ENCODE measurements at places on chromosomes 6 and 20.

- peak; percentile 43 for DNase-seq
These were observed 17.6 kb upstream of the HLA-F start for GRCh38 chr6:29705389-29706231.

GRCh38 chr6:101783287-101783686 lies 389.8 kb downstream of the GRIK2 start:
- DNase-seq: no peak

- peak; percentile 21 for DNase-seq
These were observed 913 bp downstream of the BTN2A2 start for GRCh38 chr6:26383624-26384417.

DNA sequence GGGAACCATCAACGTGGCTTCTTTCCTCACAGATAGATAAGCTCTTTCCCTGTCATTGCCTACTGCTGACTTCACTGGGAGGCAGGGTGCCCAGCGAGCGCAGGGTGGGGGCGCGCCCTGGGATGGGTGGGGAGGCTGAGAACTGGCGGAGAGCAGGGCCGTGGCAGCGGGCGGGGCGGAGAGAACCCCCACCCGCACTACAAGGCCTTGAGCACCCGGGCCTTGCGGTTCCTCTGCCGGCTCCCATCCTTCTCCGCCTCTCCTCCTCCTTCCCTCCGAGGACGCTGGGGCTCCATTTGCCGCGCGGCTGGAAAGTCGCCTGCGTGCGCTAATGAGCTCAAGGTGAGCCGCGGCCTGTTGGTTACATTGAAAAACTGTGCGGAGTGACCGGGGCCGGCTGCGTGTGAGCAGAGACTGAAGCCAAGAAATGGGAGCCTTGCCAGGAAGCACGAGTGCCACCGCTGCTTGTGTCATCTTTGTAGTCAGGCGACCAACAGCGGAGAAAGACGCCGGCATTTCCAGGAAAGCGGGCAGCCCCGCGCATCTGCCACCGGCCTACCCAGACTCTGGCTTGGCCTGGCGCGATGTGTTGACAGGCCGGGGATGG lies 963.5 kb upstream of the SLC35B3 start:
- DNase-seq: no peak

DNA sequence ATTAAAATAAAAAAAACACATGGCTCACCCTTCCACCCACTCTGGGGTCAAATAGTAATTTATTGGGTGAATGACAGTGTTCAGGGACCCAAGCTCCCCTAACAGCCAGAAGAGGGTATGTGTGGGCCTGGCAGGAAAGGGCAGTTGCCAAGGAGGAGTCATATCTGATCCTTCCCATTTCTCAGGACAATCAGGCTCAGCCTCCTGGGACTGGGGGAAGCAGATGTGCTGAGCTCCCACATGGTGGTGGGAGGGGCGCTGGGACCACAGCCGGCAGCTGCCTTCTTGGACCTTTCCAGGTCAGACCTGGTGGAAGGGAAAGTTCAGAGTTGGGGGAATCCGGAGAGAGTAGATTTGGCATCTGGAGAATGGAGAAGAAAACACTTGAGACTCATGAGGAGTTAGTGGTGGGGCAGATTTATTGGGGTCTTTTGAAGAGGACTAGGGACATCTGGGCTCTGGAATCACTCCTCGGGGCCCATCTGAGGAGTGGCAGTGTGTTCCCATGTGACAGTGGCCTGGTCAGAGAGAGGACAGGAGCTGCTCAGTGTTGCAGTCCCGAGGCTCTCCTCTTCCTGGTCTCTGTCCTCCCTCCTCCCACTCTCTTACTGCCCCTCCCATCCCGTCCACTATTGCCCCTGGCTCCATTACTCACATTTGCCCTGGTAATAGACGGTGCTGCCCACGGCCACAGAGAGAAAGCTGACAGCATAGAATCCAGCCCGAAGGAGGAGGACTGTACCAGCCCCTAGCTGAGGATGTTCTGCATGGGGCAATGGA lies 3.0 kb downstream of the LST1 start:
- no peak for DNase-seq

GRCh38 chr6:140592877-140593276 lies 1218.4 kb upstream of the CITED2 start:
- no peak for DNase-seq

DNA sequence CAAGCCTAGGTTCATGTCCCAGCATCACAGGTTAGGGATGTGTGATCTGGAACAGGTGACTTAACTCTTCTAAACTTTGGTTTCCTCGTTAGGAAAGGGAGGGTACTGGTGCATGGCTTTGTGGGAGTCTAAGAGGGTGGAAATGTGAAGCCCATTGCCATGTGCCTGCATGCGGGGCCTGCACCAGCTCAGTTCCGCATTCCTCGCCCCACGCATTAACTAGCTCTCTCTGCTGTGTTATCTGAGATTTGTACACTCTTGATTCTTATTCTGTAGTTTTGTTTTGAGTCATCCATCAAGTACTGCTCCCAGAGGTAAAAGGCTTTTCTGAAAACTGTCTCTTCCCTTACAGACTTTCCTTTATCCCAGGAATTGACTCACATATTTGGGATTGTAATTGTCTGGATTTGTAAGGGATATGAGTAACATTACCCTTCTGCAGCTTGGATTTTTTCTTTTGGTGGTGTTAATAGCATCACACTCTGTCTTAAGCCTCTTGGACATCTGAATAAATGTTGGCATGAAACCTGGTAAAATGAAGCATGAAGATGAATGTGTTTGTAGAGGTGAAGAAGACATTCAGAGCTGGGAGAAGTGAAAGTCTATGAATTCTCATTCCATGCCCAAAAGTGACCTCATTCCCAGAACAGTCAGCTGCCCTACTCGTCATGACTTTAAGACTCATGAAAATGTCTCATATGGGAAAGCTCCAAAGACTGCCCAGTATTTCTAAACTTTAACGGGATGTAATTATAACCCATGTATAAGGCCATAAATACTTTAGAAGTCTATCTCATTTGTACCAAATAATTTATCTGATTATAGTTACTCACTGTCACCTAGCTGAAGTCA lies 357.3 kb downstream of the FOXA2 start:
- peak; percentile 34 for DNase-seq

DNA sequence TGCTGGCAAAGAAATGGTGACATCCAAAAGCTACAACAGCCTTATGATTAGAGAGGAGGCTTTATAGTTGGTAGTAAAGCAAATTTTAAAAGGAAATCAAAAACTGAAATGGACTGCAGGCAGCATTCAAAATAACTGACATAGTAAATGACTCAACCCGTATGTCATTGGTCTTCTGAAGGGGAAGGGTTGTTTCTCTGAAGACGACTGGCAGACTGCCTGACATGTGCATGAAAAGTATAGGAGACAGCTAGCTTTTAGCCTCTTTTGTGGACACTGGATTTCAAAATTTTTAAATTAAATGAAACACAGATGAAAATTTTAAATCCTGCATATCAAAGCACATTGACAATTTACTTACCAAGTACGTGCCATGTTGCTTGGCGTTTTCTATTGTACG lies 90.7 kb downstream of the TRMT6 start:
- DNase-seq: no peak

- no peak for DNase-seq
These were observed 13.1 kb upstream of the CST7 start for GRCh38 chr20:24935766-24936525.

All from umbilical cord (tissue), 2 donors.